Inflammatory macrophage (primary cell): ENCODE measurements at places on chromosomes 13 and 19.
A peak's percentile ranks its signal among the peaks of the same experiment; 100 is the strongest.

DNA sequence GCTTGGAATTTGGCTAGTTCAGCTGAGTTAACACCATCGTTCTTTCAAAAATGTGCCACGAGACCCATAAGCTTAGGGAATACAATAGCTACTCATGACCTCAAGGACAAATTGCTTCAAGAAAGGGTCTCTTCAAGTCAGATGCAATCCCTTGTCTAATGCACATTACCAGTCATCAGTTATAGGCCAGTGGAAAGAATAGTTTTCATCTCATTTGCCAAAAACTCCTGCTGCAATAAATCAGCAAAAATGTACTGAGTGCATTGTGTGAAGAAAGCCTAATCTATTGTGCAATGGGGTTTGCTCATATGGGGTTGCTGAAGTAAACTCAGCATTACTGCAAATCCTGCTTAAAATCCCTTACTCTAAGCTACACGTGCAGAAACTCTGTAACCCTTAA lies 208.3 kb upstream of the NBEA start:
- DNase-seq, result no peak

DNA sequence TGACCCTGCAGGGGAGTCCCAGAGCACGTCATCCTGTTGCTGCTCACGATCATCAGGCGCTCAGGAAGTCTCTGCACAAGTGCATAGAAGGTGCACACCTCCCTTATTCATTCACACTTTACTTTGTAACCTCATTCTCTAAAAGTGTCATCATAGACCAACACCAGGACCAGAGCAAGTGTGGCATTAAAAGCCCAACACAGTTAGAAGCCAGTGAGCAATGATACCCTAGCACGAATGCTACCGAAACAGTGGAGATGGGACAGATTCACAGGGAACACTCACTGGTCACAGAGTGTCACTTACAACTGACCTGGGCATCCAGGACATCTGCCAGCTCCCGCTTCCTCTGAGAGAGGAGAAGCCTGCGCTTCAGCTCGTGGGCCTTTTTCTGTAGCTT lies 17.0 kb downstream of the HAUS8 start:
- no peak for DNase-seq

- no peak for DNase-seq
Measured at GRCh38 chr13:67283637-67284036, 53.5 kb upstream of the PCDH9 start.

- DNase-seq, result no peak
Measured at GRCh38 chr19:37877147-37877546, 29.2 kb downstream of the WDR87 start.

DNA sequence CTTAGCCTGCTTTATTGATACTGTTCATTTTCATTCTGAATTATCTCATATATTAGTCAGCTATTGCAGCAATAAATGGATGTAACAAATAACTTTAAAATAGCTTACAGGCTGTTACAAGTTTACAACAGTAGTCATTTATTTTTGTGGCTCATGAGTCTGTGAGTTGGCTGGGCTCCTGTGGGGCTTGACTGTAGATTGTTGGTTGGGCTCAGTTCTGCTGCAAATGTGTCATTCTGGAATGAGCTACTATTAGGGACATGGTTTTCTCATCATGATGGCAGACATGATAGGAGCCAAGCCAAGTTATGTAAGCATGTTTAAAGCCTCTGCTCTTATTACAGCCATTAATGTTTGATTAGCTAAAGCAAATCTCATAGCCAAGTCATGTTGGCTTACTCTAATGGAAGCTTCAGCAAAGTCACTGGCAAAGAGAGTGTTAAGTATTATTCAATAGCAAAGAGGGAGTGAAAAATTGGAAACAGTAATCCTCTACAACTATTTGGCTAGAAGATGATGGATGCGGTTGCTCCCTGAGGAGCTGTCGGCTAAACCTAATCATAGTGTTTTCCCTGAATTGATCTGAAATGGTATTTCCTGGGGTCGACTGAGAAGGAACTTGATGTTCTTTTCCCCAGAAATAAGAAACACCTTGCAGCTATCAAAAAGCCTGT lies 391.3 kb downstream of the TDRD3 start:
- DNase-seq, result no peak

DNA sequence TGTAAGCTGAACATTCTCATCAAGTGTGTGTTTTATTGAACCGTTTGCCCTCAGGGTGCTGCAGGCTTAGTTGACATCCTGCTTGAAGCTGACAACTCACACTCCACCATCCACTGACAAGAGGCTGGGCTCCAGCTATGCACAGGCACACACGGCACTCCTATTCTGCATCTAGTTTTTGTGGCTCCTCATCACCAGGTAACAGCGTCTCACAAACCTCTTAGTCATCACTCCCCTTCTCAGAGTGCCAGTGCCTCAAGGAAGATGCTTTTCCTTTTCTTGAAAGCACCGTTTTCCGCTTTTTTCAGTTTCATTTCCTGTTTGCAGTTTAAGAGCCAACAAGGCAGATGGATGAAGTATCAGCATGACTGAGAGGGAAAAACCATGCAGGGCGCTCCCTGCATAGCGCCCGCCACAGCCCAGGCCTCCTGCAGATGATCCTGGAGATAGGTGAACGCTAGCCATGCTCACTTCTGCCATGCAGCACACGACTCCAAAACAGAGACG lies 491.2 kb downstream of the COG6 start:
- DNase-seq, result peak; percentile 7

DNA sequence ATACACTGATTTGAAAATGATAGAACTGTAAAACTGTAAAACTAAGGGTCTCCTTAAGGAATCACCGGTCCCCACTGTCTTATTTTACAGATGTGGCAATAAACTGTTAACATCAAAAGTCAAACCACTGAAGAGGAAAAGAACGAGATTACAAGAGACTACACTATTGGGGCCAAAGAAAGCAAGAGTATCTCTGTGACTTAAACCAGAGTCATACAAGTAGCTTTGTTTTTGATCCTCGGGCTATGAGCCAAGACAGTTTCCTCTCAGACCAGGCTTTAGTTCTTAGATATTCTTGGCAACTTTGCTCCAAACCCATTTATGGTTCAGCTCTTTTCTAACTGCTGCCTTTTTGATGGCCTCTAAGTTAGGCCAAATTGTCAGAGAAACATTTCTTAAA lies 113.8 kb downstream of the TBC1D4 start:
- no peak for DNase-seq

DNA sequence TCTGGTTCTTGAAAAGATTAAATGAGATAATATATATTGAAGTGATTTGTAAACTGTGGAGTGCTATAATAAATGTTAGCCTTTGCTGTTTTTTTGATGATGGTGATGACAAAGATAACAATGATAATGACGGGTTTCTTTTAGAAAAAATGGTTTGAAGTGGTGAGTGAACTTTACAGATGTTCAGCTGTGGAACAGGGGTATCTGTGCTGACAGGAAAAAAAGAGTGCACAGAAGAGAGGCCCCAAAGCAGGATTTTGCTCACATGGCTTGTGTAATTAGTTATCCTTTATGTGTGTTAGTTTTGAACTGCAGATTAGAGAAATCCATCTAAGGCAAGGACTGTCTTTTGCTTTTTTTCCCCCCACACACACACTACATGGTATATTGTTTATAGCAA lies 119.2 kb downstream of the CYSLTR2 start:
- no peak for DNase-seq

DNA sequence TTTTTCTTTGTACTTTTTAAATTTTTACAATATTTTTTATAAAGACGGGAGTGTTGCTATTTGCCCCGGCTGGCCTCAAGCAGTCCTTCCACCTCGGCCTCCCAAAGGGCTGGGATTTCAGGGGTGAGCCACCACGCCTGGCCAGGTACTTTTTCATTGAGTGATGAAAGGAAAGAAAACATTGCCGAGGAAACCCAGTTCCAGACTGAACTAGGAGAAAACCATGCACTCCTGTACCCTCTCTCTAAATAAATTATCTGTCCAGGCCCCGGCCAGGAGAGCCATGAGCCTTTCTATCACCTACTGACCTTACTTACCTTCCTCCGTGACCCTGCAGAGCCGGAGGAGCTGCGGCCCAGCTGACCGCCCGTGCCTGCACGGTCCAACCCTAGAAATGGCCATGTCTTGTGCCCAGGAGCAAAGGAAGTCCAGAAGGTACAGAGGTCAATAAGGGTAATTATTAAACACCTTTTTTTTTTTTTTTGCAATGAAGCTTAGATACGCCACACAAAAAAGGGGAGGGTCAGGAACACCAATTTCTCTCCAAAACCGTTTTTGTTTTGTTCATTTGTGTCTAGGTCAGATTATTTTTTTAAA lies at the start of gene SLC7A9:
Gene SLC7A9, minus strand, starts transcription at position 399 of the 597 bp plus-strand sequence. CDS start 1,233 bp downstream, outside the sequence.
- no peak for DNase-seq

- no peak for DNase-seq
Measured at GRCh38 chr13:22505489-22505888, 675.3 kb upstream of the SGCG start.

DNA sequence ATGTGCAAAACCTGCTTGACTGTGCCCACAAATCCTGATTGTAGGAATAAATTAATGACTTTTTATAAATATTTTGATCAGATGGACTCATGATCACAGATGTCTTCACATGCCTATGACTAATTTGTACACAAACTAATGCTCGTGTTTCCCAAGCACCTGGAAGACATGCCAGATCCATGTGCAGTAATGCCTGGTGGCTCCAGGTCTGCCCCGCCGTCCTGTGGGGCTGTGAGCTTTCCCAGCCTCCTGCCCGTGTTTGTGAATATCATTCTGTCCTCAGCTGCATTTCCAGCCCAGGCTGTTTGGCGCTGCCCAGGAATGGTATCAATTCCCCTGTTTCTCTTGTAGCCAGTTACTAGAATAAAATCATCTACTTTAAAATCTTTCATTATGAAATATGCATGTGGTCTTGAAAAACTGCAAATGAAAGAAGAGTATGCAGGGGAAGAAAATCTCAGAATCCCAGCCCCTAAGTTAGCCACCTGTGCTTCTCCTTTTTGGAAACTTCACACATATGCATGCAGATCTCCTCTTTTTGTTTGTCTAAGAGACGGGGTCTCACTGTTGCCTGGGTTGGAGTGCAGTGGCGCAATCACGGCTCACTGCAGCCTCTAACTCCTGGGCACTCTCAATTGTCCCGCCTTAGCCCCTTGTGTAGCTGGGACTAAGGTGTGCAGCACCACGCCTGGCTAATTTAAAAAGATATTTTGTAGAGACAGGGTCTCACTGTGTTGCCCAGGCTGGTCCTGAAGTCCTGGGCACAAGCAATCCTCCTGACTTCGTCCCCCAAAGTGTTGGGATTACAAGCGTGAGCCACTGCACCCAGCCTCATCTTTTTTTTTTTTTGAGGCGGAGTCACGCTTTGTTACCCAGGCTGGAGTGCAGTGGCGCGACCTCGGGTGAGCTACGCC lies 6.2 kb downstream of the RPL28 start:
- no peak for DNase-seq

GRCh38 chr19:17796013-17796837 lies 1.3 kb downstream of the B3GNT3 start:
- DNase-seq, result no peak

DNA sequence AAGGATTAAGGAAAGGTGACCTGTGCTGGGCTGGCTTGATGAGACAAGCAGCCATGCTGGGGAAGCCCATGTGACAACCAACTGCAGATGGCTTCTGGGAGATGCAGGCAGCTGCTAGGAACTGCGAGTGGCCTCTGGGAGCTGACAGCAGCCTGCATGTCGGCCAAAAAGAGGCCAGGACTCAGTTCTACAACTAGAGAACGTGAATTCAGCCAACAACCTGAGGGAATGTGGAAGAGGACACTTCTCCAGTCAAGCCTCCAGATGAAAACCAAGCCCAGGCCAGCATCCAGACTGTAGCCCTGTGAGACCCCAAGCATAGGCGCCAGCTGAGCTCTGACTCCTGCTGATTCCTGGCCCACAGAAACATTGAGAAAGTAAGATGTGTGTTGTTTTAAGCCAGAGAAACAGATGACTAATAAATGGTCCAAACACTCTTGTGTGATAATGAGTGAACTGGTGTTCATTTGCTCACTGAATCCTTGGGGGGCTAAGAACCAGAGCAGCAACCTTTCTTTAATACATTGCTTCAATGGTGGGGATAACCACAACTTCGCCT lies 45.0 kb downstream of the SLC7A1 start:
- no peak for DNase-seq

DNA sequence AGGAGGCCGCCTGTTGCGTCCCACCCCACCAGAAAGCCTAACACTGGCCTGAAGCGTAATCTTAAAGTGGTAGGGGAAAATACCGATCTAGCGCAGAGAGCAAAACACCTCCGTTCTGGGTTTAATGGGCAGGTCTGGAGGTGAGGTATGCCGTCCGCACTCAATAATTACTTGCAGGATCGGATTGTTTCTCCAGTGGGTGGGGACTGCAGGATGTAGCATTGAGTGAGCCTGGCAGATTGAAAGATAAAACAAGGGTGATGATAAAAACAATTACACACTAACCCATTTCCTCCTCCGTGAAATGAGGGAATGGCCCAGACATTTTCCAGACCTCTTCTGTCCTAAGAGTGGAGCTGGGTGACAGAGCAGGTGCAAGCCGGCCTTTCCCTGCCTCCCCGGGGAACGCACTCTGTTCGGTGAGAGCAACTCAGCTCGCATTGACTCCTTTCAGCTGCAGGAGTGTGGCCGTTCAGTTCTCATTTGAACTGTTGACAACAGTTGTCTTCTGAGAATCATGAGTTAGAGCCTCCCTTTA lies 110.2 kb upstream of the DOCK9 start:
- no peak for DNase-seq

DNA sequence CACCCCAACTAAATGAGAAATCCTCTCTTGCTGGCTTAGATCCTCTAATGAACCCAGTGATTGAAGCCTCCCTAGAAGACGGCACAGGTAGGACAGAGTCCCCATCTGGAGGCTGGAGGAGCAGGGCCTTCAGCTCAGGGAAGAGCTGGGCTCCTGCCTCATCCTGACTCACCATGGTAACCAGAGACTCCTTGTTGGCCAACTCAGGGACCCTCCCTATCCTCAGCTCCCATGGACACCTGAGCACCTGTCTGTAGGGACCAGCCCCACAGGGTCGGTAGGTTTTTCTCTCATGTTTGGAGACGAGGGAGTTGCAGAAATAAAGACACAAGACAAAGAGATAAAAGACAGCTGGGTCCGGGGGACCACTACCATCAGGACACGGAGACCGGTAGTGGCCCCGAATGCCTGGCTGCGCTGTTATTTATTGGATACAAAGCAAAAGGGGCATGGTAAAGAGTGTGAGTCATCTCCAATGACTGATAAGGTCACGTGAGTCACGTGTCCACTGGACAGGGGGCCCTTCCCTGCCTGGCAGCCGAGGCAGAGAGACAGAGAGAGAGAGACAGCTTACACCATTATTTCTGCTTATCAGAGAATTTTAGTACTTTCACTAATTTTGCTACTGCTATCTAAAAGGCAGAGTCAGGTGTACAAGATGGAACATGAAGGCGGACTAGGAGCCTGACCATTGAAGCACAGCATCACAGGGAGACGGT lies 26.6 kb downstream of the SIGLEC7 start:
- DNase-seq, result no peak
